ENCODE measurements at places on chromosomes 3 and 15. TPM values are rescaled to one million over a fixed set of nuclear protein-coding genes. Genes with fewer than 3 reads are reported as not detected.

DNA sequence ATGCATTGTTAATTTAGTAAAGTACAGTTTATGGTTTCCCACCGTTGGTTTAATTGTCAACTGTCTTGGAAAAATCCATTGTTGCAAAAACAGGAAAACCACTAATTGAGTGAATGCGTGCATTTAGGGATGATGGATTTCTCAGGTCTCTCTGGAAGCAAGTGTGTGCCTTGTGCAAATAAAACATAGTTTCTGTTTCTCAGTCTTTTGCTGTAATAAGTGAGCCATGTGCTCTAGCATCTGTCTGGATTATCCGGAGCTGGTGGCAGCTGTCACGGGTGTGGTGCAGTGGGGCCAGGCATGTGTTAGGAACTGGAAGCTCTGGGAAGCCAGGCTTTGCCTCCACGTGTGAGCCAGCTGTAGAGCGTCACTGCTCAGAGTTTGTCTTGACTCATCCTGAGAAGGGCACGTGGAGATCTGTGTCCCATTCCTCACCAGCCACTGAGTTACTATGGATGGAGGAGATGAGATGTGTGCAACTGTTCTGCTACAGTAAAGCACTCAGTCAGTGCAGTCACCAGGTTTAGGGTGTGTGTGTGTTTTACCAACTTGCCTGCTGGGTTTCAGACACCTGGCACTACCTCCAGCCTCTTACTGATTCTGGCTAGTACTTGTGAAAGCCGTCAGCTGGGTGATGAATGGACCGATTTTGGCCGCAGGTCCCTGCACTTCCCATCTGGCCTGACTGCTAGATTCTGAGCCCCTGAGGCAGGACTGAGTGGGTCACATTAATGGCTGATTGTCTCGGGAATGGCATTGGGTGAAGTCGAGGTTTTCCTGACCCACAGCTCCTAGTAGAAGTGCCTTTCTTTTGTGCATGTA, 7.2 kb downstream of the APBA2 start:
- no peak for DNase-seq

DNA sequence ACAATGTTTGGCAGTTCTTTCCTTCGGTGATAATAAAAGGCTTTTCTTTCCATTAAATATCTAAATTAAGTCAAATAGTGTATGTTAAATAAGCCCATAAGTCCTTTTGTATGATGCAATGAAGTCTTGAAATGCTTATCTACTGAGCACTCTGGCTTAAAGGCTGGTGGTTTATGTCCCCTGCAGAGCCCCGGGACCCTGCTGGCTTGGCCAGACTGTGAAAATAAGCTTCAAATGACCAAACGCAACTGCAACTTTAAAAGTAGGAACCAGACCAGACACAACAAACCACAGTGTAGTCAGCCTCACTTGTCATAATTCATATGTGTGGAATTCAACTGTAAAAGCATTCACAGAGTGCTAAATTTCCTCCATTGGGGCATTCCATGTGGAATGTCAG, 72.5 kb downstream of the FOXP1 start:
- DNase-seq: no peak

The NRROS gene
- total RNA-seq: 3.0 TPM

The PSTPIP1 gene
- 2.1 TPM for total RNA-seq

The TMEM212 gene
- not detected for total RNA-seq

Data from psoas muscle (tissue), 8 donors.